ENCODE measurements at places on chromosomes 7 and 10.

GRCh38 chr10:103941801-103942200, 23.8 kb upstream of the STN1 start:
- DNase-seq = no peak

DNA sequence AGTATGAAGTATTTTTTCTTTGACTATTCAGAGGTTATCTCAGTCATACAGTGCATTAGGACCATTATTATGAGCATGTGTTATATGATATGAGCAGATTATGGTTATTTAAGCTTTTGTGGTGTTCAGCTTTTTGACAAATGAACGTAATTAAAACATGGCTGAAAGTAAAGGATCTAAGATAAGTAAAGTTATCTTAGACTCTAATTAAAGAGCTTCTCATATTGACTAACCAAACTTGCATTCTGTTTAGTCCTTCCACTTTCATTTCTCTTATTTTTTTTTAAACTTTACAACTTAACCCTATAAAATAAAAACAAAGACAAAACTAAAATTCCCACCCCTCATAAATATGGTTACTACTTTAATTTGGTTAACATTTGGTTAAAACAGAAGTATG, 6.9 kb upstream of the GPR85 start:
- no peak for DNase-seq

- no peak for DNase-seq
Measured at GRCh38 chr7:130918129-130919052, 184.4 kb upstream of the KLF14 start.

DNA sequence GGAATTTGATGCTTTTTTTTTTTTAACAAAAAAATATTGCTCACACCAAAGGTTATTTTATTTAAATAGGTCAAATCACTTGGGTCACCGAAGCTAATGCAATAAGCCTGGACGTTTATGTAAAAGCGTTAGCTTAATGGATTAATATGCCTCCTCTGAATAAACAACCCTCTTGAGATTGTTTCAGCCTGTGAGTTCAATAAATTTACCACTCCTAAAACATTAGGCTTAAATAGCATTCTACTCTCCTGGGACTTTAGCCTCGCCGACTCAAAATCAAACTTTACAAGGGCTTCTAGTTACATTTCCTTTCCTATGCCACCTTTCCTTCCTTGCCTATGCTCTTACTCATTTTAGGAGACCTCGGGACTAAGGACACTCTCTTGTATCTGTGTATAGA, 79.3 kb downstream of the DNAJB9 start:
- DNase-seq = no peak

DNA sequence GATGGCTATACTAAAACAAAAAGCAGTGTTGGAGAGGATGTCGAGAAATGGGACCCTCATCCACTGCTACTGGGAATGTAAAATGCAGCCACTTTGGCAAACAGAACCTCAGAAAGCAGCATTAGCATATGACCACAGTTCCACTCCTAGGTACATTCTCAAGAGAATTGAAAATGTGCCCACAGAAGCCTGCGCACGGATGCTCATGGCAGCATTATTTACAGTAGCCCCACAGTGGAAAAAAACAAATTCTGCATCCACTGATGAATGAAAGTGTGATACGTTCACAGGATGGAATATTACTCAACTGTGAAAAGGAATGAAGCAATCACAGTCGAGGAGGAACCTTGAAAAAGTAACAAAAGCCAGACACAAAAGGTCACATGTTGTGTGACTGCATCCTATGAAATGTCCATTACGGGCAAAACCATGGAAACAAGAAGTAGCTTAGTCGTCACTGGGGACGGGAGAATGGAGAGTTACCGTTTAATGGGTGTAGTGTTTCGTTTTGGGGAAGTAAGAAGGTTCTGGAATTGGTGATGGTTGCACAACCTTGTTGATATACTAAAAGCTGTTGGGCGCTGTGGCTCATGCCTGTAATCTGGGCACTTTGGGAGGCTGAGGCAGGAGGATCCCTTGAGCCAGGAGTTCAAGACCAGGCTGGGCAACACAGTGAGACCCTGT, 2.5 kb upstream of the UPK3B start:
- peak; percentile 21 for DNase-seq

DNA sequence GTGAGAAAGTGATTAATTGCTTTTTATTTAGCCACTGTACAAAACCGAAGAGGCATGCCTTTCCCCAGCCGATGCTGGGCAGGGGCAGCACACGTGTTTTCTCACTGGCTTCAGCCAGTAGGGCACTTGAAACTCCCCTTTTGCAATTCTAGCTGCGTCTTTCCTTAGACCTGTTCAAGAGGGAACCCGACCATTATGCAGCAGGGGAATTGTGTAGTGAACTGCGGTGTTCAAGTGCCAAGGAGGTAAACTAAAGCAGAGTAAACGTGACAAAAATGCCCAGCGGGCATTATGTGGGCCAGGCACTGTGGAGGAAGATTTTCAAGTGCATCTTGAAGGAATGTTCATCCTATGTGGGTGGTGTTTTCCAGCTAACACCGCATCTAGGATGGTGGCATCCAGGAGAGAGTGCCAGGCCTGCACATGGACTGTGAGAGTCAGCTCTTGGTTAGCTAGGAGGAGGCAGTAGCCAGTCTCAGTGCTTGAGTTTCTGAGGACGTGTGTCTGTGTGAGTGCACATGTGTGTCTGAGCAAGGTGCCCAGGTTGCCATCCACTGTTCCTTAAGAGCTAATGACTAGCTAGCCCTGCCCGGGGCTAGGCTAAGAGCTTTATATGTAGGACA, 3.3 kb downstream of the WIPF3 start:
- DNase-seq = no peak

Measured in CD4-positive, alpha-beta T cell treated with Interleukin-10 for 1 hour (primary cell).